Dermis microvascular lymphatic vessel endothelial cell (primary cell): ENCODE measurements at places on chromosomes 6 and 20. TPM values are rescaled to one million over a fixed set of nuclear protein-coding genes. Genes with fewer than 3 reads are reported as not detected.

Gene EBF4
- 0.77 and 4.7 TPM in 2 replicates for total RNA-seq

Gene BMP6
- 72.8 and 153 TPM in 2 replicates for total RNA-seq

Gene VSX1
- total RNA-seq: not detected in 2 replicates

Gene CCM2L
- 17.3 and 27.6 TPM in 2 replicates for total RNA-seq
